ENCODE measurements at places on chromosomes 7 and 10.

GRCh38 chr10:11457336-11457735 is 154.1 kb downstream of the USP6NL start:
- no peak for DNase-seq

- DNase-seq, result no peak
Measured at GRCh38 chr7:130874071-130874915, 140.3 kb upstream of the KLF14 start.

DNA sequence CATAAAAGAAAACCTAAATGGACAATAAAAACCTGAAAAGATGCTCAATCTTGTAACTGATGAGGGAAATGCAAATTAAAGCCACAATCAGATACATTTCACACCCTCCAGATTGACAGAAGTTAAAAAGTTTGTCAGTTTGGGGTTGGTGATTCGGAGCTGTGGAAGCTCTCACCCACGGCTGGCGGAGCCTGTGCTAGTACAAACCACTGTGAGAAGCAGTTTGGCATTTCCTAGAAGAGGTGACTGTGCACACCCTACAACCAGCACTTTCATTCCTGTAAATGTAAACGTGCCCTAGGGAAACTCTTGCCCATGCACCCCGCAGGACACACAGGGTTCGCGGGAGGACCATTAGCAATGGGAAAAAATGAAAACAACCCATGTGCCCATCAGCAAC is 114.1 kb downstream of the BMS1 start:
- no peak for DNase-seq

DNA sequence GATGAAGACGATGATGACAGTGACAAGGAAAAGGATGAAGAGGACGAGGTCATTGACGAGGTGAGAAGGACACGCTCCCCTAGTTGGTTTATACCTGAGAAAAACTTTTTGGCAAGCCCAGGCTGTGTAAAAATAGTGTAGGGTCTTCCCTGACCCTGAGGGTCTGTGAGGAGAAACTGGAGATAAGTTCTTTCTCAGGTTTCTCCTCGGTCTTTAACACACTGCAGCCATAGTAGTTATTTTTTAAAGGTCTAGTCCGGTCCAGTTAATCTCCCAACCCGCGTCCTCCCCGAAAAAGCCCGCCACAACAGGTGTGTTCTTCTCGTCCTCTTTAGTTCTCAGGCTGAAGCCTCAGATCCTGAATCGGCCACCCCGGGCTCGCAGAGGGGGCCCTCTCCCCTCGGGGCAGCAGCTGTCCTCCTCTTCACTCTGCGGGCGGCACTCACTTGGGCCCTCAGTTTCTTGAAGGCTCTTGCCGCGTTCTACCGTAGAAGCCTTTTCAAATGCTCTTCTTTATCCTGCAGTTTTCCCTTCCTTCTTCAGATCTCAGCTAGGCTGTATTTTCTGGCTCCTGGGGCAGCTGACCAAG is 411 bp downstream of the BCCIP start:
- peak; percentile 47 for DNase-seq

DNA sequence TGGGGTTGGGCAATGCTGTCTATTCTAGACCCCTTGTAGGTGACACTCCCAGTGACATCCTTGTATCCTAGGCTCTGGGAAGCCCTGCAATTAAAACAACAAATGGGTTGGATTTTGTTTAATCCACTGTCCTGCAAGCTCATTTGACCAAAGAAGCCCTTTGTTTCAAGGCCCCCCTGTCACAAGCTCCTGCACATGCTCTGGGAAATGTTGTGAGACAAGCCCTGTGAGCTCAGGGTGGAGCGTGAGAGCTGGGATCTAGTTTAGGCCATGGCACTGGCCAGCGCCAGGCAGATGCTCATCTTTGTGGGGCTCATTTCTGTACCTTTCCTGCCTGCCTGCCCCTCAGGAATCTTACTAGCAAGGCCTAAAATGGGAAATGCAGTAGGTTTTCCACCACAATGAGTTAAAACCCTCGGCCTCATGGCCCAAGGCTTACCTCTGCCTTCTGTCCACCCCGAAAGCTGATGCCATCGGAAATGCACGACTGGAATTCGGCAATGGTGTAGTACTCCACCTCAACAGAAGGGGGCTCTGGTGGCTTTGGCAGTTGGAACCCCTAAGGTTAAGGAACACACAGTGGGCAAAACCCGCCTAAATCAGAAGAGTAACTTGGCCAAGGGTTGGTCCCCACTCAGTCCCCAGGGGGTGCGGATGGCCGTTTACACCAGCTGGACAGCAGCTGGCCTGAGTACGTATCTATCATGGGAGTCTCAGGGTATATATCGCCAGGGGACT is 112.0 kb downstream of the NEURL1 start:
- DNase-seq, result no peak

DNA sequence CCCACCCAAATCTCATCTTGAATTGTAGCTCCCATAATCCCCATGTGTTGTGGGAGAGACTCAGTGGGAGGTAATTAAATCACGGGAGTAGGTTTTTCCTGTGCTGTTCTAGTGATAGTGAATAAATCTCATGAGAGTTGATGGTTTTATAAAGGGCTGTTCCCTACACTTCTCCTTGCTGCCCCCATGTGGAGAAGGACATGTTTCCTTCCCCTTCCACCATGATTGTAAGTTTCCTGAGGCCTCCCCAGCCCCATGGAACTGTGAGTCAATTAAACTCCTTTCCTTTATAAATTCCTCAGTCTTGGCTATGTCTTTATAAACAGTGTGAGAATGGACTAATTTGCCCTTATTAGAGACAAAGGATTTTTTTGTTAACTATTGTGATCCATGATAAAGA is 48.5 kb upstream of the MKX start:
- DNase-seq, result no peak

DNA sequence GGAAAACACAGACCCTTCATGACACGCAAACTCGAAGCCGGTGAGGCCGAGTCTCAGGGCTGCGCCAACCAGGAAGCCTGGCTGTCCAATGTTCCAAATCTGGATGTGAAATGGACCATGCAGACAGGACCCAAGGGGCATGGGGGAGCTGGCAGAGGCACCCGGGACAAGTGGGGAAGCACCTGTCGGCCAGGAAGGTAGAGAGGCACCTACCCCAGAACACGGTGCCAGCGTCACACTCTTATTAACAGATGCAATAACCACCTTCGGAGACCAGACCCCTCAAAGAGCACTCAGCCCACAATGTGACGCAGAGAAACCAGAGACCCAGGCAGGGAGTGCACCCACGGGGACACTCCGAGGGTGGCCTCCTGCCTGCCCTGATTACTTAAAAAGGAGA is 88.3 kb upstream of the PDGFA start:
- DNase-seq, result no peak

- DNase-seq, result no peak
Measured at GRCh38 chr7:69228212-69228811, 370.0 kb upstream of the AUTS2 start.

DNA sequence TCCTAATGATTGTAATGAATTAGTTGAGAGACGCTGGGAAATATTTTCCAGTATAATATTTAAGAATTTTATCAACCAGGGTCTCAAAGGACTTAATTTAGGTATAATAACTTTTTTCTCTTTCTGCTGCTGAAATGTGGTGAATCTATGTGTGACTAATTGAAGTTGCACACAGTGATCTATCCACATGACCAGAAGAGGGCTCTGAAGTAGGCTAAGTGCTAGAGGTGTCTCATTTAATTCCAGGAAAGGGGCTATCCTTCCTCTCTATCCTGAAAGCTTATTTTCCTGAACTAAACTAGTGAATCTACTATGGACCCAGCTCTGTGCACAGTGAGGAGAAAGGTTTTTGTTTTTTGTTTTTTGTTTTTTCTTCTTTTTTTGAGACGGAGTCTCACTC is 294.4 kb upstream of the MYO3A start:
- no peak for DNase-seq

GRCh38 chr7:46848311-46848710 is 733.6 kb downstream of the TNS3 start:
- no peak for DNase-seq

DNA sequence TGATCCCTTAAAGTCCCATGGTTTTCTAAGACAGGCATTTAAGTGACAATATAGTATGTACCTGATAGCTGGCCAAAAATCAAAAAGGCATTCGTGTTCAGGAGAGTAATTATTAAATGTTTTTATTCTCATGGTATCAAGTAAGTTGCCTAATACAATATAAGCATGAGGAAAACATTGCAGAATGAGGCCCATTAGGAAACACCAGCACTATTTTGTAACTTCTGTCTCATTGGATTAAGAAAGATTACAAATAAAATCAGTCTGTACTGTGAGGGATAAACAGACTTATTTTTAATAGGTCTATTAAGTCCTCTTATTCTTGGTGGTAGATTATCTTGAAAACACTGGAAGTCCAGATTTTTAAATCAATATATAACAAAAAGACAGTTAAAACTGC is 110.1 kb downstream of the SNX13 start:
- DNase-seq, result no peak

- DNase-seq, result no peak
Measured at GRCh38 chr10:121653608-121654007, 55.4 kb upstream of the FGFR2 start.

GRCh38 chr7:23018750-23019149 is 4.8 kb upstream of the HYCC1 start:
- no peak for DNase-seq

DNA sequence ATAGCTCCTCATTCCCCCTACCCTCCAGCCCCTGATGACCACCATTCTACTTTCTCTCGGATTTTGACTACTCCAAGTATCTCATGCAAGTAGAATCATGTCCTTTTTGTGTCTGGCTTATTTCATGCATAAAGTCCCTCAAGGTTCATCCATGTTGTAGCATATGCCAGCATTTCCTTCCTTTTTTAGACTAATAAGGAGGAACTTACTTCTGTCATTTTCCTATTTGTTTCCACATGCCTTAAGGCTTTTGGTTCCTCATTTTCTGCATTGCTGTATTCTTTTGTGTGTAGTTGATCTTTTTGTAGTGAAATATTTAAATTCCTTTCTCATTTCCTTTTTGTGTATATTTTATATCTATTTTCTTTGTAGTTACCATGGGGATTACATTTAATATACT is 376.9 kb downstream of the CALN1 start:
- no peak for DNase-seq

Data from ecto neural progenitor cell (in vitro differentiated cells).